ENCODE measurements at places on chromosomes 1 and 21.

GRCh38 chr1:169899519-169900217 is 6.0 kb upstream of the SCYL3 start:
- no peak for DNase-seq

DNA sequence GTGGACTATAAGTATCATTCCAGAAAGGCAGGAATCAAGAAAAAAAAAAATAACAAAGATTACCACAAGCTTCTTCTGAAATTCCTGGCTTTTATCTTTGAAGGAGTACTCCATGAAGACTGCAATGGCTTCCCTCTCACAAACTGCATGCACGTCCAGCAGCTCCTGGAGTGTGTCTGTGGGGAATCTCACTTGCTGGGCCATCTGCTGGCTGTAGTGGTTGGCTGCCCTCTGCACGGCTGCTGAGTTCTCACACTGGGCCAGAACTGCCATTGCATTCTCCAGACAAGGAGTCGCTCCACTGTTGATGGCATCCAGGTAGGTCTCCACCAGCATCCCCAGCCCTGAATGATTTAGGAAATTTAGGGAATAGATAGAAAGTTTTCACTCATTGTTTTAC is 23.3 kb upstream of the GBP2 start:
- DNase-seq = no peak

GRCh38 chr1:115713906-115714305 is 54.6 kb downstream of the CASQ2 start:
- DNase-seq = no peak

DNA sequence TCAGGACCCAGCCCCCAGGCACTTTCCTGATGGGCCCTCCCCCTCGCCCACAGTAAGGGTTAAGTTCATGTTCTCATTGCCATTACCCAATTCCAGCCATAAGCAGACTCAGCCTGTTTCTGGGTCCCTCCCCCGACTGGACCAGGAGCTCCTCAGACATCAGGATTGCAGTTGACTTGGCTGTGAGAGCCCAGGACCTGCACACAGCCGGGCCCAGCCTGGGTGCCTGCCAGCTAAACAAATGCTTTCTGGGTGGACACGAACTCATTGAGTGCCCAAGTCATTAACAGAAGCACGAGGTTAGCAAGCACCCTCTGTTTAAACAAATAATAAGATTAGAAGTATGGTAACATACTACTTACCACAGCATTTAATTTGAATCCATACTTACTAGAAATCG is 147.9 kb upstream of the POU3F1 start:
- DNase-seq = peak; percentile 91

- no peak for DNase-seq
These were observed 121.2 kb downstream of the NRIP1 start for GRCh38 chr21:14943616-14944015.

DNA sequence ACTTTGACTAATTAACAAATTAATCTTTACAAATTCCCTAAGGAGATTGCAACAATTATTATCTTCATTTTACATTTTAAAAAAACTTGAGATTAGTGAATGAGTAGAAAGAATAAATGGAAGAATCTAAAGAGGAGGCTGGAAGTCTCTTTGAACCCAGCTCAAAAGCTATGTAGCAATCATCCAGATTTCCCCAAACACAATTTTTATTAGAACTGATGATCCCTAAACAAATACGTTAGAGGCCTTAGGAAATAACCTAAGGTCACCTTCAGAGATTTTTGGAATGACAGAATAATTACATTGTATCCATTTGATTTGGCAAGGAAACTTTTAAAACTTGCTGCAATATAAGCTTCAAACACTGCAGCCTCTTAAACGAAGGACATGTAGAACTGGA is 242.4 kb upstream of the LYPLAL1 start:
- no peak for DNase-seq

DNA sequence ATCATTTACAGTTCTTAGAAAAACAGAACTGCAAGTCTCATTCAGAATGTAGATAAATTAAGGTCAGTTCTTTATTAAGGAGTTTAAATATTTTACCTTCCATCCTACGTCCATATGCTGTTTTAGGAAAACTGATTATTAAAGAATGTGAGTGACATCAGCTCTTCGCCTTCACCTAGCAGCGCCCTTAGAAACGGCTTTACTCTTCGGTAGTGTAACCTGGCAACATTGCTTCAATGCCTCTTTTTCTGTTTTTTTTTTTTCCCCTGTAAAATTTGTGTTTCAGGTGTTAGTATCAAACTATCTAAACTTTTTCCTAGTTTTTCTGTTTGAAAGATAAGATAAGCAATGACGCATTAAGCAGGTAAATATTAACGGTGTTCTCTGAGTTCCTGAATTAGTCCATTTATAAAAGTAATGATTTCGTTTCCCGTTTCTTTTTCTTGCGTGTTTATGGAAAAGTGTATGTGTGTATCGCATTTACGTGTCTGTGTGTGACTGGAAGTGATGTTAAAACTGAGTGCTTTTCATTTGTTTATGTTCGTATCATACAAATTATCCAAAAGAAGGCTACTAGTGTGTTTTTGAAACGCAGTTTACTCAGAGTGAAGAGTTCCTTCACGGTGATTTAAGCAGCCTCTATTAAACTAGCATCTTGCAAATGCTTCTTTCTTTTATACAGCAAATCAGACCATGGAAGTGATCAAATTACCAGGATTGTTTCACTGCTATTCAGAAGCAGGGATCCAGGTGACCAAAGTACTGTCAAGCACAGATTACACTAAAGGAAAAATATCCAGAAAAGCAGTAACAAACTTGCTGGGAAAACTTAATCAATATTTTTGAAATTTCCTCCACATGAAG is 139.0 kb downstream of the SDCCAG8 start:
- DNase-seq = no peak

DNA sequence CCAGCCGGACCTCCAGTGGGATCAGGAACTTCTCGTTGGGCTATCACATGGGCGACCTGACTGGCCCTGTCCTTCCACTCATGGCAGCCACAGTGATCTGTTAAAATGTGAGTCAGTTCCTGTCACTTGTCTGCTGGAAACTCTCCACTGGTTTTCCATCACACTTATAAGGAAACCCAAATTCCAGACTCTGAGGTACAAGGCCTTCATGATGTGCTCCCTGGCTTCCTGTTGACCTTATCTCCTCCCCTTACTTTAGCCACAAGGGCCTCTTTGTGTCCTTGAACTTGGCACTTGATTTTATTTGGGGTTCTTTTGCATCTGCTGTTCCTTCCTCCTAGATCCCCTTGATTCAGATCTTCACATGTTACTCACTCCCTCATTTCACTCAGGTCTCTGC is 96.8 kb downstream of the TENT5C start:
- no peak for DNase-seq

- no peak for DNase-seq
These were observed 35.8 kb upstream of the CD34 start for GRCh38 chr1:207946756-207947155.

- DNase-seq = no peak
These were observed 81.0 kb upstream of the VAV3 start for GRCh38 chr1:108046026-108046425.

DNA sequence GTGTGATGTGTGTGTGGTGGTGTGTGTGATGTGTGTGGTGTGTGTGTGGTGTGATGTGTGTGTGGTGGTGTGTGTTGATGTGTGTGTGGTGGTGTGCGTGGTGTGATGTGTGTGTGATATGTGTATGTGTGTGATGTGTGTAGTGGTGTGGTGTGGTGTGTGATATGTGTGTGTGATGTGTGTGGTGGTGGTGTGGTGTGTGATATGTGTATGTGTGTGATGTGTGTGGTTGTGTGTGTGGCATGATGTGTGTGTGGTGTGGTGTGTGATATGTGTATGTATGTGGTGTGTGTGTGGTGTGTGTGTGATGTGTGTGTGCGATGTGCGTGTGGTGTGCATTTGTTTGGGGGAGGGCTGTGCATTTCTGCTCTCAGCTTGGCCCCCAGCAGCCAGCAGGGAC is 7.1 kb upstream of the PCBP3 start:
- no peak for DNase-seq

- DNase-seq = no peak
These were observed 6.1 kb downstream of the AADACL4 start for GRCh38 chr1:12649971-12650421.

GRCh38 chr1:56404066-56404465 is 175.3 kb downstream of the PLPP3 start:
- no peak for DNase-seq

GRCh38 chr1:70760154-70760553 is 287.5 kb downstream of the PTGER3 start:
- DNase-seq = no peak

GRCh38 chr1:11735531-11735853 is 444 bp upstream of the AGTRAP start:
- DNase-seq = no peak

- no peak for DNase-seq
These were observed 65.2 kb downstream of the FCRL5 start for GRCh38 chr1:157487096-157487495.

- no peak for DNase-seq
These were observed 359.0 kb downstream of the HHAT start for GRCh38 chr1:210687582-210688279.

DNA sequence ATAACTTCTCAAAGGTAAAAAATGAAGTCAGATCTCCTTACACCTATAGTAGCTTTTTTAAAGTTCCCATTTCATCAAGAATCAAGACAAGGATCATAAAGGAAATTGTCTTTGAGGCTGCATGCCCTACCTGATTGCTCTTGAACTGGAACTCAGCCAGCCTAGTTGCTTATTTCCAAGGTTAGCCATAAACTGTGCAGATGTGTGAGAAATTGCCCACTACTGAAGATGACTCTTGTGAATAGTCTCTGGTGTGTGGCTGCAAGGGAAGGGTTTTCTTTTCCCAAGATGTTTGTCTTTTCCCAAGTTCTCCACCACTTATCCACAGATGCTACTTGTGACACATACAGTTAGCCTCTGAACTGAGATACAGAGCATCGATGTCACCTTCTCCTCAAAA is 81.7 kb upstream of the DUSP10 start:
- DNase-seq = no peak

DNA sequence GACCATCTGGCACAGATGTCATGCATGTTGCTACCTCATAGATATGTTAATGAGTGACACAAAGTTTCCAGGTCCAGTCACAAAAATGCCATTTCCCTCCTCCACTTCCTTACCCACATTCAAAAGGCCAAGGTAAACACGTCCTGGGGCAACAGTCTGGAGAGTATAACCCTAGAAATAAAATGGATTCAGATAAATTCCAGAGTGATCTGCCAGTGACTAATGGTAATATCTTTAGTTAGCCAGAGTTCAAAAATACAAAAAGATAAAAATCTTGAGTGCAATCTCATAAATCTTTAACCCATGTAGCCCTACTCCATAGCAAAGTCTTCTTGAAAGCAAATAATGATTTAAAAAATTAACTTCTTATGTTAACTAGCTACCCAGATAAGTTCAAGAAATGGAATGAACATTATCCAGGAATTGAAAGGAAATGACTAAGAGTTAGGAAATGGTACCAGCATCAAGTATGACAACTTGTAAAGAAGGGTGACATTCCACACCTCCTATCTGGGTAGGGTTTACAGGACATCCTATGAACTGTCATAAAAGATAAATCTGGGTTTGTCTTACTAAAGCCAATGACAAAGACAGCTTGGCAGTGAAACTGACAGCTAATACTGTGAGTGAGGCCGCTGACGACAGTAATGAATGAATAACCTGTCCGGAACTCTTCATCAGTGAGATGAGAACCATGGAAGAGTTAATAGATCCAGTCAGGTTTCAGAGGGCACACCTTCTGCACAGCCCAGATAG is 18.1 kb downstream of the RGS2 start:
- no peak for DNase-seq

DNA sequence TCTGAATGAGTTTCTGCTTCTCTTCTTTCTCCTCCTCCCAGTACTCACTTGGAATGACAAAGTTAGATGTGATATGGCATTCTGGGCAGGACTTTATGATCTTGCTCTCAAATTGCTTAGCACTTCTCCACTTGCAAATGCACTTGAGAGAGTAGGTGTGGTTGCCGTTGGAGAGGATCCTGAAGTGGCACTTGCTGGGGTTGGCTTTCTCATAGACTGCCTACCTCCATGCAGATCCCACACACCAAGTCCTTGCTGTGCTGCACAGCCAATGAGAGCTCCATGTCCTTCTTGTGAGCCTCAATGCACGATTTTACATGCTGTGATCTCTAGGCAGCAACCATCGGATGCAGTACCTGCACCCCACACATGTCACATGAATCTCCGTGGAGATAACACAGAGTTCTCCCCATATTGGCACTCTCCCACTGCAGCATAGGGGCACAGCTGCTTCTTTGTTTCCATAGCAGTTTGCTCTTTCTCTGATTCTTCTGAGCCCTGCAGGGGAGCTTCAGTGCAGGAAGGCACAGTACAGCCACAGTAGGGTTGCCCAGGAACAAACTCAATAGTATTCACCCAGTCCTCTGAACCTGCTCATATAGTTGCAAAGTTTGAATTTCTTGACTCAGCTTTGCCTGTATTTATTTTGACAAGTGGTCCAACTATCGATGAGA is 45.2 kb downstream of the ZNF691 start:
- peak; percentile 69 for DNase-seq

DNA sequence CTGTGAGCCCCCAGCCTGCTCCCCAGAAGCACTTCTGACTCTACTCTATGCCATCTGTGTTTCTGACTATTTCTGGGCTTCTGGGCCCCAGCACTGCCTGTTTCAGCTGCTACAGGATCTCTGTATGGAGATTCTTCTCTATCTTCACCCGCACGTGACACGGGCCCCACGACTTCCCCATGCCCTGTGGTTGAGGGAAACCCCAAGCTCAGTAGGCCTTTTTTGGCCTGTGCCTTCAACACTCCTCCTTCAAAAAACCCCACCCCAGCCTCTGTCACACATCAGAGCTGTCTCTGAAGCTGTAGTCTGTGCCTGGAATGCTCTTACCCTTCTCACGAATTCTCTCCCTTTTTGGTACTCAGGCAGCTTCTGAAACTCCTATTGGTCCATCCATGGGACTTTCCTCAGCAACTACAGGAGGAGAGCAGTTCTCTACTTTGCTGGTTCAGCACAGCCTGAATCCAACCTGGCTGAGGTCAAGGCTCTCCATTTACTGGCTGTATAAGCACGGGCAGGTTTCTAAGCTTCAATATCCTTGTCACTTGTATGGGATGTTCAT is 2.0 kb upstream of the NID1 start:
- DNase-seq = peak; percentile 79

DNA sequence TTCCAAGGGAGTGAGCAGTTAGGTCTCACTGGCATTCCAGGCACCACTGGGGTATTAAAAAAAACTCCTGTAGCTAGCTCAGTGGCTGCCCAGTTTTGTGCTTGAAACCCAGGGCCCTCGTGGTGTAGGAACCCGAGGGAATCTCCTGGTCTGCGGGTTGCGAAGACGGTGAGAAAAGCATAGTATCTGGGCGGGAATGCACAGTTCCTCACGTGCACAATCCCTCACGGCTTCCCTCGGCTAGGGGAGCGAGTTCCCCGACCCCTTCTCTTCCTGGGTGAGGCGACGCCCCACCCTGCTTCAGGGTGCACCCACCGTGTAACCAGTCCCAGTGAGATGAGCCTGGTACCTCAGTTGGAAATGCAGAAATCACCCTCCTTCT is 50.5 kb upstream of the PGBD5 start:
- DNase-seq = no peak

- no peak for DNase-seq
These were observed 9.3 kb downstream of the ATP1A2 start for GRCh38 chr1:160124705-160125478.

DNA sequence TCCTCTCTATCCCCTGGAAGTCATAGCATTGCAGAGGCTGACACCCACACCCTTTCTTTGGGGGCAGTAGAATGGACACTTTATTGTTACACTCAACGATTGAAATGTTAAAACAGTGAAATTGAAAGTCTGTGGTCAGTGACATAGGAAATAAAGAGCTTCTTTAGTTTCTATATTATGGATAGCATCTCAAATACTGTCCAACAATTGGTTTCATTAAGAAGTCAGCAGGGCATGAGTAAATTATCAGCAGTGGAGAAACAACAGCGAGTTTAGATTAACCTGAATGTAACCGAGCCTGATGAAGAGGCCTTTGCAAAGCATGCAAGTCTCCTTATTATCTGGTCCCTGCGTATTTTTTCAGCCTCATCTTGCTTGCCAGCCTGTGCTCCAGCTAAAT is 350.7 kb downstream of the NTNG1 start:
- DNase-seq = no peak

Measured in lower lobe of right lung (tissue), 2 donors.